ENCODE measurements at places on chromosomes 13 and 19.

GRCh38 chr19:1324249-1324805, 38.7 kb downstream of the EFNA2 start:
- no peak for DNase-seq

GRCh38 chr13:40600149-40600751, 66.2 kb downstream of the FOXO1 start:
- DNase-seq, result peak; percentile 27

DNA sequence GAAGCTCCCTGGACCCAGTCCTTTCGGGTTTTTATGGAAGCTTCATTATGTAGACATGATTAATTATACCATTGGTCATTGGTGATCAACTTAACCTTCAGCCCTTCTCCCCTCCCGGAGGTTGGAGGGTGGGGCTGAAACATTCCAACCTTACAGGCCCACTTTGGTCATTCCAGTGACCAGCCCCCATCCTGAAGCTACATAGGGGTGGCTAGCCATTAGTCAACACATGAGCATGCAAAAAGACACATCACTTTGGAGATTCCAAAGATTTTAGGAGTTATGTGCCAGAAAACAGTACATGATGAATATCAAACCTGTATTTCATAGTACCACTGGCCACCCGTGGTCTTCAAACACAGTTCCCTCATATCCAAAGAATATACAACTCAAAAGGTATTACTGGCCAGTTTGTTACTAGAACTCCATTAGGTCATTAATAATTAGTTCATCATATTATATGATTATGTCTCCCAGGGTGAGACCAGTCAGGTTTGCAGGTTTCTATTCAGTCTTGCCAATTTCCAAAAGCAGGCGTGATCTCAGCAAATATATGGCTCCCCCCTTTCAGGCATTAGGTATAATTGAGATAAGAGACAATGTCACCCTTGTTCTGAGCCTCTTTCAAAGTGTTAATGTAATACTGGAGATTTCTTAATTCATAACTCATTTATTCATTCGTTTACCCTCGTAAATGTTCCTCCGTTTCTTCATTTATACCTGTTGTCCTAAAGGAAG, 11.1 kb downstream of the PPP5C start:
- no peak for DNase-seq

GRCh38 chr13:110801044-110801443, 87.5 kb downstream of the ING1 start:
- DNase-seq, result no peak

- DNase-seq, result peak; percentile 42
These were observed 9.8 kb upstream of the DPF1 start for GRCh38 chr19:38233740-38234251.

DNA sequence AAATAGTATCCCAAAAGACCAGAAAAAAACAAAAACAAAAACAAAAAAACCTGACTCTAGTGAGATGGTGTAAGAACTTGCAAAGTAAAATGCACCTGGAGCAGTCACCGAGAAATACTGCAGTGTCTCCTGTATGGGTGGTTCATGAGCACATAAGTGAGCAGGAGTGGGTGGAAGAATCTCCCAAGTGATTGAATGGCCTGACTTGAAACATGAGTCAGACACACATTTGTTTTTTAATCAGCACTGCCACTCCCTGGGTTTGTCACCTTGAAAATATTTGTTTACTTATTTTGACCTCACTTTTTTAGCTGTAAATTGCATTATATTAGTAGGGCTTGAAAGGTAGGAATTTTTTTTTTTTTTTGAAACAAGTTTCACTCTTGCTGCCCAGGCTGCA, 2.0 kb downstream of the ZNF431 start:
- DNase-seq, result no peak

- no peak for DNase-seq
These were observed 654 bp upstream of the MEGF8 start for GRCh38 chr19:42324655-42325307.

DNA sequence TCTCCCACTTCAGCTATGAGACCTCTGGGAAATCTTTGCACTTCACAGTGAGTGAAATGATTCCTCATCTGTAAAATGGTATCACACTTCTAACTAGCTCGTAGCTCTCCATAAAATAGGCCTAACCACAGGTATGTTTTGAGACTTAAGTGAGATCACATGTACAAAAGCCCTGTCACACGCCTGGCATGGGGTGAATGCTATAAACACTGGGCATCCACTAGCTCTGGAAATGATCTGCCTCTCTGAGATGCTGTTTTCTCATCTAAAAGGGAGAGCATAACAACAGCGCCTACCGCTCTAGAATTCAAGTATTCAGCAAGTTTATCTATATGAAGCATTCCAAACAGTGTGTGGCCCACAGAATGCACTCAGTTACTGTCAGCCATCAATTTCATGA, 2.2 kb downstream of the AKT2 start:
- no peak for DNase-seq

DNA sequence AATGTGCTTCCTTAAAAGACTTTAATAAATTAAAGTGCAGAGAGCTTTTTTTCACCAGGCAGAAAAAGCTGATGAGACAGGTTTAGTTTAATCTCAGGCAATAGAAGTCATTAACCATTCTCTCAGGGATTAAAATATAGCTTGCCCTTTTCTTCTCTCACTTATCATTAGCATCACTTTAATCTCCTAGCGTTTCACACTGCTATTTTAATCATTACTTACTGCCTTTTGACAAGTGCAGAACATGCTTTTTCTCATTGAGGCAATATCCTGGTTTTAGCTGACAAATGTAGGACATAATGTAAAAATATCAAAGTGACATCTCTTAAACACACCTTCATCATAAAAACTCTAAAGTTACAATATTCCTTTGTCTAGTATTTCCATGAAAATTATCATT, 94.6 kb downstream of the DACH1 start:
- no peak for DNase-seq

- DNase-seq, result no peak
These were observed 3.8 kb upstream of the MYPOP start for GRCh38 chr19:45906221-45906620.

DNA sequence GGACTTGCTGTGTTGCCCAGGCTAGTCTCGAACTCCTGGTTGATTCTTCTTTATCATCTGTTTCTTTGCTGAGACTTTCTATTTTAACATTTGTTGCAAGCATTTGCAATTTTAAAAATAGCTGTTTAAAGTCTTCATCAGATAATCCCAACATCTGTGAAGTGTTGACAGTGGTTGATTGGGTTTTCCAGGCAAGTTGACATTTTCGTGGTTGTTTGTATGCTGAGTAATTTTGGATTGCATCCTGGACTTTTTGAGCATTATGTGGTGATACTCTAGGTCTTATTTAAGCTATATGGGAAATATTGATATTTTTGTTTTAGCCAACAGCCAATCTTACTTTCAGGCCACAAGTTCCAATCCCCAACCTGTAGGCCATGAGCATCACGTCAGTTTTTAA, 25.1 kb downstream of the AP1M1 start:
- no peak for DNase-seq

GRCh38 chr19:52190487-52191293, 838 bp downstream of the PPP2R1A start:
- no peak for DNase-seq

- DNase-seq, result no peak
These were observed at the start of gene FAM124A for GRCh38 chr13:51222037-51222685. TSS of gene FAM124A (plus strand) at chr13:51222398. CDS start at chr13:51222502, 104 bp downstream.

GRCh38 chr13:99432609-99433542, 68.4 kb upstream of the TM9SF2 start:
- DNase-seq, result peak; percentile 79

- DNase-seq, result no peak
These were observed 254.1 kb upstream of the RXFP2 start for GRCh38 chr13:31485183-31485582.

GRCh38 chr19:55173714-55174409, 6.2 kb downstream of the SYT5 start:
- DNase-seq, result no peak

GRCh38 chr19:29259153-29259552, 46.2 kb upstream of the UQCRFS1 start:
- no peak for DNase-seq

DNA sequence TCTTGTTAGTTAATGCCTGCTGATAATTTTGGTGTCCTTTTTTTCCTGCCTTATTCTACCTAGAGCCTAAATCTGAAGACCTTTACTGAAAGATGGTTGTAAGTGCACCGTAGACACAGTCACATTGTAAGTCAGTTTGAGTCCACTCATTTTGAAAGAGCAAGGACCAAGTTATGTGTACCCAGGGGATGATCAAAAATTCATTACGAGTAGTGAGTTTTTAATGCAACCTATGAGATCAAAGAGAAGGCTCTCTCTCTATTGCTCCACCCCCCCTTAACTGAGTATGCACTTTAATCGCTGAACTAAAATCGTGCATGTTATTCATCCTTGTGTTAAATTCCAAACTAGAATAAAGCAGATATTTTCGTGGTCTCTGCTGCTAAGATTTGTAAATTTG, 1.8 kb downstream of the RAP2A start:
- DNase-seq, result no peak

- no peak for DNase-seq
These were observed 6.6 kb downstream of the ZSCAN18 start for GRCh38 chr19:58091251-58091995.
